LHCN-M2 (cell line): ENCODE measurements at places on chromosomes 5 and 9.

- DNase-seq = no peak
Measured at GRCh38 chr9:18910916-18911315, 122.1 kb downstream of the SAXO1 start.

DNA sequence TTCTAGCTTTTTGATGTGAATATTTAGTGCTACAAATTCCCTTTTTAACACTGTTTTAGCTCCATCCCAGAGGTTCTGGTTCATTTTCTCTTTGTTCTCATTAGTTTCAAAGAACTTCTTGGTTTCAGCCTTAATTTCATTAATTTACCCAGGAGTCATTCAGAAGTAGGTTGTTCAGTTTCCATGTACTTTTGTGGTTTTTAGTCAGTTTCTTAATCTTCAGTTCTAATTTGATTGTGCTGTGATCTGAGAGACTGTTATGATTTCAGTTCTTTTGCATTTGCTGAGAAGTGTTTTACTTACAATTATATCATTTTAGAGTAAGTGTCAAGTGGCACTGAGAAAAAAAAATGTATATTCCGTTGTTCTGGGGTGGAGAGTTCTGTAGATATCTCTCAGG, 240.1 kb upstream of the RASA1 start:
- DNase-seq = no peak

- DNase-seq = peak; percentile 33
Measured at GRCh38 chr5:92890841-92891244, 690.2 kb downstream of the NR2F1-AS1 start.

GRCh38 chr5:154559398-154560276, 81.6 kb upstream of the HAND1 start:
- DNase-seq = no peak

GRCh38 chr5:9265441-9266287, 280.2 kb downstream of the SEMA5A start:
- peak; percentile 95 for DNase-seq

DNA sequence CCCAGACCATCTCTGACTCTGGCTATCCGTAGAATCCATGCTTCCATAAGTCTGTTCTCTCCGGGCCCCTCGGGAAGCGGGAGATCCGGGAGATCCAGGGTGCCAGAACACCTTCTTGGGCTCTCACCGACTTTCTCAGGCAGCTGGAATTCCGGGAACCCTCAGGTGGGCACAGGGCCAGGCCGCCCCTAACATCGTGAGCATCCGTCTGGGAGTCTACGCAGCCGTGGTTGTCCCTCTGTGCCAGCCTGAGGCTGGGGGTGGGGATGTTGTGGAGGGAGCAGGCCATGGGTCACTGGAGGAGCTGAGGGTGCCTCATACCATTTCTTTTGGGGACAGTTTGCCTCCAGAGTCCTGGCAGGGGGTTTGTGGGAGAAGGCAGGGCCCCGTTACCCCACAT, 92.3 kb upstream of the COL5A1 start:
- no peak for DNase-seq

DNA sequence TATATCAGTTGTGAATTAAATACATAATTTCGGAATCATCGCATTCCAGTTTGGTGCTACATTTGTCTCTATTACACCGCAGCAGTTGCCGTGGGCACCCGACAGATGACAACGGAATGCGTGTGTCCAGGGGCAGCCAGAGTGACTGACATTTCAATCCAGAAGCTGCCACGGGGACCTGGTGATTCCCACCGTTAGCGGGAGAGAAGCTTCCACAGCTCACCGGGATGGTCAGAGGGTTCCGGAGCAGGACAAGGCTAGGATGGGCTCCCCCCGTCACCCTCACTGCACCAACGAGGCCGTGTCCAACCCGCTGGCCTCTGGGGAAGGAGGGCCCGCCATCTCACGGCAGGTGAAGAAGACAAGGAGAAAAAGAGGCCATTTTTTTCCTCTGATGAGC, 86.8 kb downstream of the GTF3C4 start:
- no peak for DNase-seq

GRCh38 chr5:149888280-149888679, 56.3 kb downstream of the PDE6A start:
- no peak for DNase-seq

- DNase-seq = peak; percentile 78
Measured at GRCh38 chr5:149959406-149960236, 937 bp upstream of the SLC26A2 start.

DNA sequence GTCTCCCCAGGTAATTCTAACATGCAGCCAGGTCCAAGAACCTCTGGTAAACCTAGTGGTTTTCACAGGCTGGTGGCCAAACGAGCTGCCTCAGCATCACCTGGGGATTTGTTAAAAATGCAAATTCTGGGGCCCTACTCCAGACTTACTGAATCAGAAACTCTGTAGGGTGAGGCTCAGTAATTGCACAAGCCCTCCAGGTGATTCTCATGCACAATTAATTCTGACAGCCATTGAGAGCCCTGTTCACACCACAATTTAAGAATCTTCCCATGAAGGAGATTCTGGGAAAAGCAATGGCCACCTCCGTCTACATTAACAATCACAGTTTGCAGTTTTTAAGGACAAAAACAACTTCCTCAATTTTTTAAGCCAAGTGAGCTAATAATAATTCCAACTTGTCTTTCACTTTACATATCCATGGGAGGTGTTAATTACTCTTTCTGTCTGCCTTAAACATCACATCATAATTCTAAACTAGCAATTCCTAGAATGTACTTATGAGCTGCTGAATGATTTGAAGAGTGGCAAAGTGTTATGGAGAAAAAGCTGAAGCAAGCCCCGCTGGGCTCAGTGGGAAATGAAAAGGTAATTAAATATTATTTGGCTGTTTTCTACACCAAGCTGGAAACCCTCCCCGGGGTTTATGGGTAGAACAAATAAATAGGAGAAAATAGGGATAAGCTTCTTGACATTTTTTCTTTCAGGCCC, 70.0 kb downstream of the GLDC start:
- DNase-seq = no peak

- no peak for DNase-seq
Measured at GRCh38 chr5:79200573-79201183, 35.3 kb upstream of the JMY start.

GRCh38 chr9:130857864-130858738, 23.0 kb downstream of the ABL1 start:
- DNase-seq = peak; percentile 97

DNA sequence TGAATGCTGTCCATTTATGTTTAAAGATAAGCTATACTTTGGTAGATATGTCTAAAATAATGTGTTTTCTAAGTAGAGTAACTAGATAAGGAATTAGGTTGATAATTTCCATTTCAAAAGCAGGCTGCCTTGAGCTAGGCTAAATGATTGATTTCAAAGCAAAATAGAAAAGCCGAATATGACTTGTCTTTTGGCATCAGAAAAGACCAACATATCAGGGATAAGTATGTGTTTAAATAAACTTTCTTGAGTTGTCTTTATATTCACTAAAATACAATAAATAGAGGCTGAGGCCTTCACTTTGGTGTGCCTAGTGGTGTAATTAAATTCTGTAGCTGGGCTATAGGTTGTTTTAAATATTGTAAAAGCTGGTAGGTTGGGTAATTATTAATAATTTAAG, 569.0 kb downstream of the TAF11L14 start:
- DNase-seq = no peak

GRCh38 chr9:115694014-115694413, 459.6 kb upstream of the PAPPA start:
- peak; percentile 94 for DNase-seq

GRCh38 chr5:37034955-37035354, 158.4 kb downstream of the NIPBL start:
- DNase-seq = no peak

DNA sequence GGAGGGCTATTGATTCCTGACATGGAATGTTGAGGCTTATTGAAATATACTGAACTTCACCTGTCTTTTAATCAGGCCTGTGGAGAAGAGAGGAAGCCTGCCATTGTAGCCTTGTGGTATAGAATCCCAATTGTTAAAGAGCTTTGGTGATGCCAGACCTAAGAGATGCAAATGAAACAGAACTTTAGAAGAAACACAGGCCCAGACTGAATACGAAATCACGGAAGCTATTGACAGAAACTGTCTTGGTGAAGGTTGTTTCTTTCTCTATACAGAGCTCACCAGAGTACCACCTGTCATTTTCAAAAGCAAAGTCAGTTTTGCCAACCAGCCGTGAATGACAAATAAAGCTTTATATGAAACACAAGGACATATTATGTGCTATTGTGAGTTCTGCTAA, 660.3 kb downstream of the ISL1 start:
- no peak for DNase-seq

GRCh38 chr5:171388816-171389168, 1.1 kb downstream of the NPM1 start:
- no peak for DNase-seq

DNA sequence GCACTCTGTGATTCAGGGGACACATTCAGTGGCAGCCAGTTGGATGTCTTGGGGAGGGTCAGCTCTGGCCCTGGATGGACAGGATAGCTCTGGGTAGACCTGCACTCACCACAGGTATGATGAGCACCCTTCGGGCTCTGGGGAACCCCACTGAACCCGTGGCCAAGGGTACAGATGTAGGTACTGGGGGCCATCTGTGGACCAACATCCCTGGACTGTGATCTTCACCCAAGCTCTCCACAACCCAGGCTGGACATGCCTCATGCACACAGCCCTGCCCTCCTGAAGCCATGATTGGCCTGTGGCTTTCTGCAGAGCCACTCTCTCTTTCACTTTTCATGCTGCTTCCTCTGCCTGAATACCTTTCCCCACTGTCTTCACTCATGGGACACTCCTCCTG, 15.6 kb upstream of the ACSL6 start:
- no peak for DNase-seq

DNA sequence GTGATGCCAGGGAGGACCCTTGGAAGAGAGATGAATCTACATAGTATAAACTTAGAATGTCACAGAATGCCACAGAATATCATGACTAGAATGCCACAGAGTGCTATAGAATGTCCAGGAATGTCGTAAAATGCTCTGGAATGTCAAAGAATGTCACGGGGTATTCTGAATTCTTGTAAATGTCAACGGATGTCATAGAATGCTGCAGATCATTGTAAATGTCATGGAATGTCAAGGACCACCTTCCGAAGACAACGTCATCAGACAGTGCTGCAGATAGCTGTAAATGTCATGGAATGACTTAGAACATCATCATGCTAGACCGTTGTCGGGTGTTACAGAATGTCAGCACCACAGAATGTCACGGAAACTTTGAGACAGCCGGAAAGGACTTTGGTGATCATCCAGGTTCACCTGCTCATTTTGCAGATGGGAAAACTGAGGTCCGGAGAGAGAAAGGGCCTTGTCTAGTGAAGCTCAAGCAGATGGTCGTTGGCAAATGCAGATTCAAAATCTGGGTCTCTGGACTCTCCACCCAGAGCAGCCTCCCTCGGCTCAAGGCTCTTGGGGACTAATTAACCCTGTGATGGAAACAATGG, 117.1 kb downstream of the LHX2 start:
- DNase-seq = no peak

DNA sequence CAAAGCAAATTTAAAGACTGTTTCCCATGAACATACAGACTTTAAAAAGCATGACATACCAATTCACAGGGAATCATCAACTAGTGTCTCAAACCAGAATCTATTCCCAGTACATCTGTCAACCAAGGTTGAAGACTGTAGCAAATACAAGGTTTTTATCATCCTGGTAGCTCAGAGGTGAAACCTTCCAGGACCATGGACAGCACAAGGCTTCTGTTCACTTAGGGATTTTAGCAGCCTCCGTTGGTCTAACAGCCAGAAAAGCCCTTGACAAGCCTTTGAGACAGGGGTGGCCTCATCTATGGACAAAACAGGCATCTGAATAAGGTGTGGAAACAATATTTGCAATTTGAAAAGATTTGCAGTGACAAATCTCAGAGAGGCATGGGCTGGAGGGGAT, 119.0 kb downstream of the TRIM32 start:
- peak; percentile 13 for DNase-seq

GRCh38 chr9:99352826-99353225, 130.7 kb downstream of the SEC61B start:
- DNase-seq = no peak

- peak; percentile 6 for DNase-seq
Measured at GRCh38 chr9:134204991-134205578, 40.7 kb upstream of the RNU6ATAC start.

- no peak for DNase-seq
Measured at GRCh38 chr5:173742432-173742816, 126.0 kb upstream of the BOD1 start.

- no peak for DNase-seq
Measured at GRCh38 chr5:16780325-16780724, 155.8 kb downstream of the MYO10 start.

- peak; percentile 59 for DNase-seq
Measured at GRCh38 chr9:129068990-129069861, 11.7 kb upstream of the DOLPP1 start.

DNA sequence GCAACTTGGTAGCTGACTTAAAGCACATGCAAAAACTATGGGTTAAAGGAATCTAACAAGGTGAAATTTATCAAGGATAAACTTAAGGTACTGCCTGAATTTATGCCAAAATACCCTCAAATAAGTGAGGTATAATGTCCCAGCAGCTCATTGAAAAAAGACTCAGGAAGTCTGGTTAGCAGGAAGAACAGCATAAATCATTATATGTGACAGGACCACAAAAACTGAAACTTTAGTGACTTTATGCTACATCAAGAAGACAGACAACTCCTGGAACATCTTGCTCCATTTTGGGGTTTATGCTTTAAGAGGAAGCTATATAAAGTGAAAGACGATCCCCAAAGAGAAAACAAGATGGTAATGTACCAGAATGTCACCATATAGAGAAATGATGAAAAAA, 282.4 kb upstream of the ZNF462 start:
- DNase-seq = no peak

GRCh38 chr9:87889882-87890252, 7.2 kb downstream of the SPATA31E1 start:
- no peak for DNase-seq

DNA sequence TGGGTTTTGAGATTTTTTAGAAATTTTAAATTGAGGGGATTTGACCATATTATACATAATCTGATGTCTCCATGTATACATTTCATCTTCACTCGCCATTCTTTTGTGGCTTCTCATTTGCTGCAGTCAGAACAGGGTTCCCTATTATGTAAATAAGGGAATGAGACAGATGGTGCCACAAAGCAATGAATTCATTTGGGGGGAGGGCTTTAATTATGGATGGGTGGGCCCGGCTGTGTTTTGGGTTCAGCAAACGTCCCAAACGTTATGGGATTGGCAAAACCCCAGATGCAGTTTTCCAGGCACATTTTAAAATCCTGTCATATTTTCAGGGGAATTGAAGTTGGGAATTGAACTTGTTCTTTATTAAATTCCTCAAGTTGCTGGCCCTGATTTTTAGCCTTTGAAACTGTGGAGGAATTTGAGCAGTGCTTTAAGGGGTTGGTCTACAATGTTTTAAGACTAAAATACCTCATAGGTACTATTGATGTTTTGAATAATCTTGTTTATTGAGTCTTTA, 558.5 kb upstream of the ZNF462 start:
- DNase-seq = no peak
